ENCODE measurements at places on chromosomes 16 and 17.

DNA sequence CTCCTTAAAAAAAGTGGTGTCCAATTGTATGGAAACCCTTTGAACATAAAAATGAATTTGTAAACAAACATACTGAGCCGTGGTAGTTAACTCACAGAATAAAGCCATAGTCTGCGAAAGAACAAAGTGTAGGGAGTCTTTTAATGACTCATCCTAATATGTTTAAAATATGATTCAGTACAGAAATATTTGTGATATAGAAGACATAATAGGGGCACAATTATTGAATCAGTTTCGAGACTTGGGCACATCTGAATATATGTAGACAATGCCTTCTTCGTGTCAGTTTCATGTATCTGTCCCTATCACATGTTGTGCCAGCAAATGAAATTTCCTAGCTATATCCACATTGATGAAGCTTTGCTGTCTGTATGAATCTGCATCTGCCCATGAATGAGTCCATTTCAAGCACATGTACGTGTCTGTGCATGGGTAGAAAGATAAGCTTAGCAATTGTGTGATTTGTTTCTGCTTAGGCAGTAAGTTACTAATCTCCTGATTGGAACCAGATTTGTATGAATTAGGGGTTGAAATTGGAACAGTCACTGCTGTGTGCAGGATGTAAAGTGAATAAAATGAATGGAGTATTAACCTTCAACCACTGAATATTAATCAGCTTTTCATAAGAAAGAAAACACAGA is 112.5 kb upstream of the SOX9 start:
- no peak for DNase-seq

DNA sequence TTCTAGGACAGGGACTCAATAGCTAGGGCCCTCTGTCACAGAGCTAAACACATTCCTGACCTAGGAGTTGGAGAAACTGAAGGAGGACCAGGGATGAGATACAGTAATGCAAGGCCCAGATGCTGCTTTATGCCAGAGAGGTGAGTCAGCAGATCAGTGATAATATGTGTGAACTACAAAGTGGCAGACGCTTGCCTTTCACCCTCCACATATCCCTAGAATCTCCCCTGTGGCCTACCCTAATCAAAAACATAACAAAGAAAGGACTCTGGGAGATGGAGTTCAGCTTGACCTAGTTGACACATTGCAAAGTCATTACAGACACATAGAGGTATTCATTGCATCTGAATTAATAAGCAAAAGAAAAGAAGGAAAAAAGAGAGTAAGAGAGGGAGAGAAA is 417.6 kb upstream of the DYNLRB2 start:
- no peak for DNase-seq

DNA sequence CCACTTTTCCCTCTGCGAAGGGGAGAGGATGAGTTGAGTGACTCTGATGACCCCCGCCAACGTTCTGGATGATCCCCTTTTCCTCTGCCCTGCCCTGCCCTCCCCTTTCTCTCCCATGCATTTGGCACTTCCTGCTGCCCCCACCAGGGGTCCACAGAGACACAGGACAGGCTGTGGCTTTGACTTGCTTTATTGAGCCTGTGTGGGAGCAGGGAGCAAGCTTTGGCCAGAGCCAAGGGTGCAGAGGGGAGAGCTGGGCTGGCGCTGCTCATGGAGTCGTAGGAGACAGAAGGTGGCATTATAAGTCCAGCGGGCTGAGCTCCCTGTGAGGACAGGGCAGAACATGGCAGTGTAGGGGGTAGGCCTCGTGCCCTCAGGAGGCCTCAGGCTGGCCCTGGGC is 1.6 kb downstream of the PPY start:
- DNase-seq: peak; percentile 71

GRCh38 chr16:72284042-72284789 is 112.3 kb upstream of the PMFBP1 start:
- no peak for DNase-seq

- no peak for DNase-seq
Observed at GRCh38 chr16:86214326-86215232, 295.7 kb upstream of the FOXF1 start.

GRCh38 chr17:82065193-82065637 is 389 bp downstream of the DUS1L start:
- DNase-seq: peak; percentile 67

DNA sequence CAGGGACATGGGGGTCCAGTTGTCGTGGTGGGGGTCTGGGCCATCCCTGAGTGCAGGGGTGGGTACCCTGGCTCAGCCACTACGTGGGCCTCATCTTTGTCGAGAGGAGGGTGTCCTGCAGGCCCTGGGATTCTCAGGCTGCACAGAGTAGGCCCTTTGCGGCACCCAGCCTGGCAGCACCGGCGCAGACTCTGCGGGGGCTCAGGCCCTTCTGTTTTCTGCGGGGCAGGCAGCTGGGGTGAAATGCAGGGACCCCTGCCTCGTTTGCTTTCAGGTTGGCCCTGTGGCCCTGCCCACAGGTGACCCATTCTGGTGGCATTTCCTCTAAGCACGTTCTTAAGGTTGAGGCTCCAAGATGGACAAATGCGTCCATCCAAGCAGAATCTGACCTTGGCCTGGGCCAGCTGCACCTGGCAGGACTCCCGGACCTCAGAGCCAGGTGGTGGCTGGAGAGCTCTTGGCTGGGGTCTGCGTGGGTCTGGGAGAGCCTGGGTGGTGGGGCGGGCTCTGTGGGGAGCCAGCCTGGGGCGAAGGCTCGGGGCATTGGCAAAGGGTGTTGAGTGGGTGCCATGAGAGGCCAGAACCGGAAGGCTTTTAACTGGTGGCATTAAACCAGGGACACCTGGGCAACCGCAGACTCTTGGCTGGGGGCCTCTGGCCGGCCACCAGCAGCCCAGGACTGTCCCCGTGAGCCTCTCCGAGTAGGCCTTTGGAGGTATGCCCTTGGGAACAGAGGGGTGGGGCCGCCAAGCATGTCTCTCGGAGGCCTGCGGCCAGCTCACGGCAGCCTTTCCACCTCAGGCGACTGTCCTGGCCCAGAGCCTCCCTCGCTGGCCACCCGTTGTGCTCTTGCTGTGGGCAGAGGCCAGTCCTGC is 16.9 kb downstream of the PRSS27 start:
- DNase-seq: no peak

- no peak for DNase-seq
Observed at GRCh38 chr16:6160303-6160702, 1062.7 kb upstream of the EEF2KMT start.

GRCh38 chr16:87924041-87924810 is 12.1 kb downstream of the CA5A start:
- no peak for DNase-seq

DNA sequence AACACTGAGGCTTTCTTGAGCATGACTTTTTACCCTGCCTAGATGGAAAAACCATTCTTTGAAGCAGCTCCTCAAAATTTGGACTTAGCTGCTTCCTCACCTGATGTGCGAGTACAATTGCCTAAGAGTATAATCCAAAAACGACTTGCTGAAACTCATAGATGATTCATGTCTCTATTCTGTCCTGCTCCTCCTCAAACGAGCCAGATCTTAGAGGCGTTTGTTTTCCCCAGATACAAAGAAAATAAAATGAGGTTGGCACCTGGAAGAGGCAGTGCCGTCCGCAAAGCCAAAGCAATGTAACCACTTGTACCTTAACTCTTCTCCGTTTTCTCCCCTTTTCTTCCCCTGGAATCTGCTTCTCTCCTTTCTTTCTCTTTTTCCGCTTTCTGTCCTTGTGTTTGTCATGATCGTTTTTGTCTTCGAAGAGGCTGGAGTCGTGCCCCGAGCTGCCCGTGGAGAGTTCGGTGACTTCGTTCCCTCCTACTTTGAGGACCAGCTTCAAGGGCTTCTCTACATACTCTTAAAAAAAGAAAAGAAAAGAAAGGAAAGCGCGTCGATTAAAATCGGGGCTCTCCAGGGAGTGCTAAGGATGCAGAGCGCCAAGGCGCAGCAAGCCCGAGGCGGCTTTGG is 895 bp downstream of the BRD7 start:
- no peak for DNase-seq

- no peak for DNase-seq
Observed at GRCh38 chr17:48510761-48511604, 19.8 kb downstream of the HOXB1 start.

- DNase-seq: peak; percentile 47
Observed at GRCh38 chr16:75080205-75081029, 36.2 kb downstream of the LDHD start.

- no peak for DNase-seq
Observed at GRCh38 chr17:7626307-7626706, 1.3 kb downstream of the SAT2 start.

GRCh38 chr17:37392024-37392590 is 14.5 kb downstream of the ACACA start:
- DNase-seq: peak; percentile 56

GRCh38 chr16:85676466-85676865 is 12.3 kb downstream of the GINS2 start:
- no peak for DNase-seq

DNA sequence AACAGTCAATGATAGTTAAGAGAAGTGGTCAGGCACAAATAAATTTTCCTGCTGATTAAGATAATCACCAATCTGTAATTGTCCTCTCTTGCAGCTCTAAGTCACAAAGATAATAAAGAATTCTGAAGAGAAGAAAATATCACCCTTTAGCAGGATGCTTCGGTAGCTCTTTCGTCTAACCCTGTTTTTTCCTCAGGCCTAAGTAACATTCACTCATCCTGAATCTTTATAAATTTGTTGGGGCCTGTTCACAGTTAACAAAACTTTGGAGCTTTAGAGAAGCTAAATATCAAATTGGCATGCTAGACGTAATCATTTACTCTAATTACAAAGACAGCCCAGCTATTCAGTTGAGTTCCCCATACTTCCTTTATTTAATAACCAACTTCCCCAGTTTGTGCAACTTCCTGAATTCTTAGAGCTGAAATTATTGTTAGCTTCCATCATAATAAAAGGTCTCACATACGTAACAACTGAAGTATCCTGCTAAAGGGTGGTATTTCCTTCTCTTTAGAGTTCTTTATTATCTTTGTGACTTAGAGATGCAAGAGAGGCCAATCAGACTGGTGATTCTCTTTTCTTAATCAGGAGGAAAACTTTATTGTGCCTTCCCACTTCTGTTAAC is 118.6 kb downstream of the TANGO6 start:
- DNase-seq: no peak

DNA sequence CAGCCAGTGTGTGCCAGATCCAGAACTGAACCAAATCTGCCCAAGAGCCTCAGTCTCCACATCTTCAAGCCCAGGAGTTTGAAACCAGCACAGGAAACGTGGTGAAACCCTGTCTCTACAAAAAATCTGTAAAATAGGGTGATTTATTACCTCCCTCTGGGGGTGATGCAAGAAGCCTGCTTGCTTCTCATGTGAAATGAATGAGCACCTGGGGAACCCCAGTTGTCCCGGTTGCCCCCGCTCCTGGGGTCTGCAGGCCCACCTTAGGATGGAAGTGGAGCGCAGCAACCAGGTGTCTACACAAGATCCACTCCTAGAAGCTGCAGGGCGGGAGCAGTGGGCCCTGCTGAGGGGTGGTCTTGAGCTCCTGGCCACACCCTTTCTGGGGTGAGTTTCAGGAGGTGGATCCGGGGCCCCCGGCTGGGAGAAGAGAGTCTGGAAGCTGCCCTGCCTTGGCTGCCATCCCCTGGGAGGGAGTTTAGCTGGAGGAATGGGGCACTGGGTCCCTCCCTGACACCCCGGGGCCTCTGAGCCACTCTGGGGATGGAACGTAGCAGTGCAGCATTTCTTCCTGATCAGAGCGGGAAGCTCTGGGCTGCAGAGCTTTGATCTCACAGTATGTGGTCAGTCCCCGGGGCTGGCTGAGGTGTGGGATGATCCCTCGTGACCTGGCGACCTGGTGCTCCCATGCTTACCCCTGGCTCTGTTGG is 117.8 kb downstream of the RAB11FIP4 start:
- no peak for DNase-seq

GRCh38 chr16:67471758-67472384 is 9.1 kb downstream of the ATP6V0D1 start:
- DNase-seq: no peak

- DNase-seq: peak; percentile 24
Observed at GRCh38 chr16:69340095-69340644, 598 bp downstream of the NIP7 start.

GRCh38 chr17:34235389-34236028 is 19.6 kb upstream of the CCL2 start:
- peak; percentile 68 for DNase-seq

- no peak for DNase-seq
Observed at GRCh38 chr16:917591-918061, 53.2 kb downstream of the LMF1 start.

- DNase-seq: peak; percentile 73
Observed at GRCh38 chr16:49755313-49755620, 100.6 kb downstream of the ZNF423 start.

- DNase-seq: peak; percentile 82
Observed at GRCh38 chr16:86072328-86073102, 173.6 kb downstream of the IRF8 start.

DNA sequence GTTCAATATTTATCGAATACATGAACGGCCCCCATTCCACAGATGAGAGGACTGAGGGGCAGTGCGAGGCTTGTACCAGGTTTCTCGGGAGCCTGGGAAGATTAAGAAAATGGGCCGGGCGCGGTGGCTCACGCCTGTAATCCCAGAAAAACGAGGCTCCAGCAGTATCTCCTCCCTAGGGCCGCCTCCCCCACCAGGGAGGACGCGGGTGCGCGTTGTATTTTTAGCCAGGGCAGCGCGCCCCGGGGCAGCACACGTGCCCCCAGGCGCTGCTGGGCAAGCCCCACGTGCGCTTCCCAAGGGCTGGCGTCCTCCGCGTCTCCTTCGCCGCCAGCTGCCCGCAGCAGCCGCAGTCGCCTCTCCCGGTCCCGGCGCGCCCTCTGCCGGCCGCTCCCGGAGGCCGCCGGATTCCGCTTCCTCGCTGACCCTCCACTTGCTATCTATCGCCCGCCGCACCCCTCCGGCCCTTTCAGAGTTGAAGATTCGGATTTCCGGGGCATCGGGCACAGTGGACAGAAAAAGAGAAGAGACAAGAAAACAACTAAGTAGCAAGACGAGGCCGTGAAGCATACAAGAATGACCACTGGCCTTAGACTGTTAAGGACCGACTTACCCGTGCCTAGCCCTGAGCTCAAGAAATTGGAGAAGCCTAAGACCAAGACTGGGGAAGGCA is 1.9 kb upstream of the YBX2 start:
- DNase-seq: peak; percentile 92

GRCh38 chr17:7987112-7987893 is 15.1 kb upstream of the GUCY2D start:
- DNase-seq: no peak

GRCh38 chr16:87856791-87857228 is 12.5 kb downstream of the SLC7A5 start:
- DNase-seq: no peak
